Hematopoietic multipotent progenitor cell treated with erythropoietin and hydrocortisone succinate and interleukin-3 and kit ligand, for 6 days (in vitro differentiated cells): ENCODE measurements at places on chromosomes 6 and 20.
A peak's percentile ranks its signal among the peaks of the same experiment; 100 is the strongest.

GRCh38 chr20:17029698-17030097, 197.1 kb upstream of the PCSK2 start:
- DNase-seq, result no peak

DNA sequence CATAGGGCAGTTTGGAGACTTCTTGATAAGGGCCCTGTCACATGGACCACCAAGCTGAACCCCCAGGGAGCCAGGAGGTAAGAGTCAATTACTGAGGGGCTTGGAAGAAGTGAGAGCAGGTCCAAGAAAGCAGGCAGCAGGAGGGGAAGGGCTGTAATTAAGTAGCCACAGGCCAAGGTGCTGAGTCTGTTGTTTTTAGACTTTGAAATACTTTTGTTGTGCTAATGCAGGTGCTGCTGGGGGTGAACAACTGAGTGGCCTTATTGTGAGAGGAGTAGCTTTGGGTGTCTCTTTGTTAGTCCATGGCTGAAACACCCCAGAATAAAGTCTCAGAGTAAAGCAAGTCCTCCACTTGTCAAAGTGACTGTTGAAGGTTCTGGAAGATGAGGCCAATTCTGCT, 267.0 kb upstream of the SUPT3H start:
- DNase-seq, result no peak

- no peak for DNase-seq
Observed at GRCh38 chr20:25461786-25462545, 54.5 kb downstream of the GINS1 start.

DNA sequence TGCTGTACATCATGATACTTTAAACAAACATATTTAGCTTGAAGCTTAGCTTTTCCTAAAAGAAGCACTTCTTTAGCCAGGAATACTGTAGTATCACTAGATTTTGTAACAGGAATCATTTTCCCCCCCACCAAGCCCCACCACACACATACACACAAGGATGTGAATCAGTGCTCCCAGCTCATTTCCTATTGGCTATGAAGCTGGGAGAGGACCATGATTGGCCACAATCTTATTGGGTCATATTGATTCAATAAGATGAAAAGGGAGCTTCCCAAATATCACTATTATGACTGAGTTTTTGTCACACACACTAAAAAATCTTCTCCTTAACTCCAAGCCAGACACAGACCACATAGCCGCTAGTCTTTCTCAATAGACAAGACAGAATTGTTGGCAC, 140.5 kb upstream of the TNFAIP3 start:
- no peak for DNase-seq

DNA sequence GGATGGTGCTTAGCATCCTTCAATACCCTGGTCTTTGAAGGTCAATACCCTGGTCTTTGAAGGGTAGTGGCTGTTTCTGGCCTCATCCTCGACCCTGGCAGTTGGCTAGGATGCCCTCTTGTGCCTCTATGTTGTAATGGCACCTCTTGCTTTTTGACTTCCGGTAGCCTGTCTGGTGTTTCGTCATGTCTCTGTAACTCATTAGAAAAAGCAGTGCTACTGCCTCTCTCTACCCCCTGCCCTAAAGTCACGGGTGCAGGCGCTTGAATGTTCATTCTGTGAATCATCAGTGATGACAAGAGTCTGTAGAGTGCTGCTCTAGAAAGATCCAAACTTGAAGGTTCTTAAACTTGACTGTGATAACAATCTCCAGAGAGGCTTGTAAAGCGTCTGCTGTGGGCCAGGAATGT, 28.3 kb downstream of the RSPO4 start:
- peak; percentile 83 for DNase-seq

DNA sequence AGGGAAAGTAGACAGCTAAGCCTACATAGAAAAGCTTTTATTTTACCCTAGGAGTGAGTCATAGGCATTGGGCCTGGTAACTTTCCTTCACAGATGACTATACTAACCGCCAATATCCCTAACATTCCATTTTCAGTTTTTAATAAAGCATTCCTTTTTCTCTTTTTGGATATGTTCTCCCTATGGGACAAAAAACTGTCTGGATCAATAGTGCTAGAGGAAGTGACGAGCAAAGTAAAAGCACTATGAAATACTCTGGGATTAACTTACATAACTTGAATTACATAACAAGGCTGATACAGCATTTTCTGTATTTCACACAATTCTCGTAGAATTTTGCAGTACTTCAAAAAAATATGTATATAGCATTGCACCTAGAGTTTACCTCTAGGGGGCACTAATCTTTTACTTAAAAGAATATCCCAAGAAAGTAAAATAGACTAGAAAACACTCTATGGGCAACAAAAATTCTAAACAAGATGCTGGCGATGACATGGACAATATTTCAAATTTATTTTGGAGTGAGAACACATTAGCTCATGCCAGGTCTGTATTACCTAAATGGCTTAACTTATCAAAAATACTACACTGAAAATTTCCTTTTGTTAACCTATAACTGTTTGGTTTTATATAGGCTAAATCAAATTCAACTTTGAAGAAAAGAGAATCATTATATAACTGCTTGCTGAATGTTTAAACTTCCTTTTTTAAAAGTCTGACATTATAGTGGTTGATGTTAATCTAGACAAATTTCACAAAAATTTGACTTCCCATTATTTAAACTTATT, 66.3 kb upstream of the DST start:
- peak; percentile 91 for DNase-seq

- no peak for DNase-seq
Observed at GRCh38 chr6:138785079-138785478, 10.8 kb upstream of the ECT2L start.

DNA sequence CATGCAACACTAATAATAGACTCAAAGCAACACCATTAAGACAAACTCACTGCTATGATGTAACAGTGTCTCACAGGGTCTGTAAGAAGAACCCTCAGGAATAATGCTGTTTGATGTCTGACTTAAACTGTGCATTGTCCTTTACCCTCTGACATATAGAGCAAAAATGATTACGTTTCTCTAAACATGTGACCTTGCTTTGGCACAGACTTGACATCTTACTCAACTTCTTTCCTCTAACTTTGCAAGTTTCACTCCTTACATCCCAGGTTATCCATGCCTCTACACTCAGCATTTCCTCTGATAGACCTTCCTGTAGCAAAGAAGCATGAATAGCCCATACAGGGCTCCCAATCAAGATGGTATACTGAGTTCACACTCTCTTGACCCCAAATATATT, 252.7 kb downstream of the UST start:
- no peak for DNase-seq

DNA sequence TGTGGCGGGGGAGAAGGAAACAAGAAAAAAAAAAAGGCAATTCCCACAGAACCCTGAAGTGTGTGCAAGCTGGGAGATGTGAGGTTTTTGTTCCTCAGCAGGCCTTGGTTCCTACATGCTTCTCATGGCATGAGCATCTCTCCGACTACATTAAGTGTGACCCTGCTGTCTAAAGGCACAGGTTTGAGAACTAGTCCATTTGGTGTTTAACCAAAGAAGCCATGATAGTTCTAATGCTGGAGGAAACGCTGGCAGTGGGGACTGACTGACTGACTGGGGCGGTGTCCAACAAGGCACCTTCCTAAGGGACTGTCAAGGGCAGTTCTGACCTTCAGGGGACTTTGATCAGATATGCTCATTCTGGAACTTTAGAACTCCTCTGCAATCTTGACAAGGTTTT, 3.8 kb downstream of the TXNDC5 start:
- no peak for DNase-seq

GRCh38 chr20:36821964-36822437, 48.4 kb upstream of the DSN1 start:
- peak; percentile 69 for DNase-seq

- DNase-seq, result no peak
Observed at GRCh38 chr20:57282670-57283361, 16.4 kb upstream of the BMP7 start.

GRCh38 chr6:21438237-21438985, 155.1 kb upstream of the SOX4 start:
- DNase-seq, result no peak

GRCh38 chr6:71268735-71269437, 19.7 kb upstream of the OGFRL1 start:
- DNase-seq, result no peak

- DNase-seq, result peak; percentile 29
Observed at GRCh38 chr20:37007898-37008649, 56.6 kb upstream of the SAMHD1 start.

DNA sequence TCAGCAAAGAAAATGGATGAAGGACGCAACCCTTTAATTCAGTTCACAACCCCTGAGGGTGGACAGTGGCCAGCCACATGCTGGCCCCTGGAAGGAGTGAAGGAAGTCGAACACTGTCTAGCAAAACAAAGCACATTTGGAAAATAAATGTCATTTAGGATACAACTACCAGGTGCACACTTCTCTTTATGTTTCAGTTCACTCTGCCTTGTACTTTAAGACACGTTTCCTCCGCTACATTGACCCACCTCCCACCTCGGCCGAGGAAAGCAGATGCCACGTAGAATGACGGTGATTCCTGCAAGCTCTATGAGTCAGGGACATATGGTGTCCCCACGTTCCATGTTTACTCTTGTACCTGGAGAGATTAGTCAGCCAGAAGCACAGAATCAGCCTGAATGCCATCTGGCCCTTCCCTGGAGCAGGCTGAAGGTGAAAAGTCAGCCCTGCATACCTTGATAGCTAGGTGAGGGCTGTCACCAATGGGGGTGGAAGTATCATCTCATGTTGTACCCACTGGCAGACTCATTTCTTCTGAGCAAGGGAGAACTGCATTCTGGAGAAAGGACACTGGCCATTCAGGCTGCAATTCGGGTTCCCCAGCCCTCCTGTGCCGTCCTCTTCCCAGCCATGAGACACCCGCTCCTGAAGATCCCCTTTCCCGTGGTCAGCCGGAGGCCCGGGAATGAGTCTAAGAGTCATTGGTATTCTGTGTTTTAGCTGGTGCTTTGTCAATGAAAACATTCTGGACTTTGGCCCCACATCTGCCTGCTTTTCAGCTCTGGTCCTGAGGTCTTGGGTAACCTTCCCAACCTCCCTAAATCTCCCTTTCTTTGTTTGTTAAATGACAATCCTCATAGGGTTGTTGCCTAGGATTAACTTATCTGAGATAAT, 60.6 kb downstream of the FOXA2 start:
- DNase-seq, result no peak

DNA sequence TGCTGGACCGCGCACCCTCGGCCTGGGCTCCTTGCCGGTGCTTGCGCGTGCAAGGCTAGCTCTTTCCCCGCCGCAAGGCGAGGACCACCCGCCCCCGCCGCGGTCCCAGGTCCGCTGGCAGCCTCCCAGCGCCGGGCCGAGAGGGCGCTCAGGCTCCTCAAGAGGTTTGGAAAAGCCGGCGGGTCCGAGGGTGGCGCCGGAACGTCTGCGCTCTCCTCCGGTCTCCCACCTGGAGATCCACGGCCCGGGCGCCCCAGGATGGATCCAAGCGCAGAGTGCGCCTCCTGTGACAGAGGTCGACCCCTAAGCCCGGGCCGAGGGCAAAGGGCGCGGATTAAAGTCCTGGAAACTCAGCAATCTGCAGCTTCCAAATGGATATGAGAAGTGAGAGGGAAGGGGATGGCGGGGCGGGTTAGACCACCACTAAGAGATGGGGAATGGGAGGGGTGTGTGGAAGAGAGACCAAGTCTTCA, 575 bp upstream of the MICAL1 start:
- peak; percentile 39 for DNase-seq

DNA sequence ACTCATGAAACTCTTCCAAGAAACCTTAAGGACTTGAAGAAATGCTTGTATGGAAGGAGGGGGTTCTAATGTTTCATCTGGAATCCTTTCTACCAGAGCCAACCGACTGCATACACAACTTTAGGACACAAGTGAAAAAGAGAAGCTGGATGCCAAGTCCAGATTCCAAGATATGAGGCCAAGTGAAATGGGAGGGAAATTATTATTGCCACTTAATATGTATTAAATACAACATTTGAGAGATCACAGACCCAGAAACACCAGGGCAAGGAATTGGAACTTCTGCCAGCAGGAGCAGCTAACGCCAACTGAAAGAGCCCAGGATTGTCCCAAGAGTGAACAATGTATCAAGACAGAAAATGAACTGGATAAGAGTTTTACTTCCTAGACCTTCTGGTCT, 144.2 kb downstream of the ARHGAP18 start:
- DNase-seq, result no peak

GRCh38 chr6:453152-453551, 61.6 kb downstream of the IRF4 start:
- no peak for DNase-seq

DNA sequence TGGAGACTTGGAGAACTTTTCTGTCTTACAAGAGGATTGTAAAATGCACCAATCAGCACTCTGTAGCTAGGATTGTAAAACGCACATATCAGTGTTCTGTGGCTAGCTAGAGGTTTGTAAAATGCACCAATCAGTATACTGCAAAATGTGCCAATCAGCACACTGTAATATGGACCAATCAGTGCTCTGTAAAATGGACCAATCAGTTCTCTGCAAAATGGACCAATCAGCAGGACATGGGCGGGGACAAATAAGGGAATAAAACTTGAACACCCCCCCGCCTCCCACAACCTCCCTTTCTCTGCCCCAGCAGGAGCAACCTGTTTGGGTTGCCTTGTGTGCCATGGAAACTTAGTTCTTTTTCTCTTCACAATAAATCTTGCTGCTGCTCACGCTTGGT, 12.8 kb upstream of the RPS10 start:
- DNase-seq, result no peak

DNA sequence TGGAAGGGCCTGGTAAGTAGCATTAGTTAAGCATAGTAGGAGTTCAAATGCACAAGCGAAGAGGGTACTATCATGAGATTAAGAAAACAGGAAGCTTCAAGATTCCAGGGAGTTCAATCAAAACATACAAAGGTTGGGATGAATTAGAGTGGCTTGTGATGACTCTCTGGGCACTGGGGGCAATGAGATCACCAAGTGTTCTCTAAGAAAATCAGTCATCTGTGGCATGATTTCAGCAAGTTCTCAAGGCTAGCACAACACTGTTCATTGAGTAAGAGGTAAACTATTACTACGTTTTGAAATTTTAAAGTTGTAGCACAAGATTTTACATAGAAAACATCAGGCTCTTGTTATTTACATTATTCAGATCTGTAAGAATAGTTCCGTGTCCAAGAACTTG, 139.7 kb upstream of the FLRT3 start:
- DNase-seq, result no peak

- DNase-seq, result no peak
Observed at GRCh38 chr6:37688078-37688850, 9.4 kb downstream of the MDGA1 start.

GRCh38 chr6:14094721-14095120, 22.9 kb upstream of the CD83 start:
- no peak for DNase-seq

- DNase-seq, result no peak
Observed at GRCh38 chr6:134015719-134016557, 36.5 kb downstream of the SLC2A12 start.
